ENCODE measurements at places on chromosomes 7 and 10. TPM values are rescaled to one million over a fixed set of nuclear protein-coding genes. Genes with fewer than 3 reads are reported as not detected.

DNA sequence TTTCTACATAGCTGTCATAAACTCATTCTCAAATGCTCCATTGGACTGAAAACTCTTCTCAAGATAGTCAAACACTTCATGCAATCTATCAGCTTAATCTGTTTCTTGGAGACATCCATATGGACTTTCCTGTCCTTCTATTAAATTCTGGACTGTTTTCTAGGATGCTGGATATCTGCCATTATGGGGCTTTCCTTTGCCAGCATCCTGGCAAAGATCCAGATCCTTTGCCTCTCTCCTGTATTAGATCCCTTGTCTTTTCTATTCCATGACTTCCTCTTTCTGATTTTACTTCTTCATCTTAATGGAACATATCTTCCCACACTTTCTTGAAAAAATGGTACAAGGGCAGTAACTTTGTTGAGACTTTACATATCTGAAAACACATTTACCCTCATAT, 35.9 kb upstream of the SKAP2 start:
- H3K27ac ChIP-seq, result no peak overlapping the region
- no peaks in the 10 kb centered on the region for H3K4me1 ChIP-seq
- DNase-seq, result no peak

DNA sequence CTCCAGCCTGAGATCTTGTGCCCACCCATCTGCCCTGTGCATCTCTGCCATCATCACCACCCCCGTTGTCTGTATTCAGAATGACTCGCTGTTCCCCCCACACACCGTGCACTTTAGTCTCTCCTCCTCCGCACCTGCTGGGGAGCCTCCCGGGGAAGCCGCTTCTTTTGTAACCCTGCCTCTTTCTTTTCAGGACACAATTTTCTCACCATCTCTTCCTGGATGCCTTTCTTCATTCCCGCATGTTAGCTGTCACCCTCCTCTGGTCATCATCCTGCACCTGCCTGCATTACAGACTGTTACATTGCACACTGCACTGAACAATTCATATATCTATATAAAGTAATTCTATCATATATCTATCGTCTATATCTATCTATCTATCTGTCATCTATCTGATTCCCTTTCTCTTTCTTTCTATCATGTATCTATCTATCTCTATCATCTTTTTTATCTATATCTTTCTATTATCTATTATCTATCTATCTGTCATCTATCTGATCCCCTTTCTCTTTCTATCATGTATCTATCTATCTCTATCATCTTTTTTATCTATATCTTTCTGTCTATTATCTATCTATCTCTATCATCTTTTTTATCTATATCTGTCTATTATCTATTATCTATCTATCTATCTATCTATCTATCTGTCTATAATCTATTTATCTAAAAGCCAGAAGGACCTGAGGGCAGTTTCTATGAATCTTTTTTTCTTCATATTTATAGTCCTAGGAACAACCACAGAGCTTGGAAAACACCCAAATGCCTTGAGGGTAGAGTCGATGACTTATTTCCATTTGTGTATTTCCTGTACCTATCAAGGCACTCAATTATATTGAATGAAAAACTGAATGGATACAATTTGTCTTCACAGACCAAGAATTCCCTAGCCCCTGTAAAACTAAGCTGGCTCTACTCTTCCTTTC, 642.5 kb downstream of the ACTR3B start:
- no peaks in the 10 kb centered on the region for H3K27me3 ChIP-seq
- no peaks in the 10 kb centered on the region for H3K36me3 ChIP-seq
- H3K27ac ChIP-seq, result no peak overlapping the region
- no peaks in the 10 kb centered on the region for H3K4me1 ChIP-seq

DNA sequence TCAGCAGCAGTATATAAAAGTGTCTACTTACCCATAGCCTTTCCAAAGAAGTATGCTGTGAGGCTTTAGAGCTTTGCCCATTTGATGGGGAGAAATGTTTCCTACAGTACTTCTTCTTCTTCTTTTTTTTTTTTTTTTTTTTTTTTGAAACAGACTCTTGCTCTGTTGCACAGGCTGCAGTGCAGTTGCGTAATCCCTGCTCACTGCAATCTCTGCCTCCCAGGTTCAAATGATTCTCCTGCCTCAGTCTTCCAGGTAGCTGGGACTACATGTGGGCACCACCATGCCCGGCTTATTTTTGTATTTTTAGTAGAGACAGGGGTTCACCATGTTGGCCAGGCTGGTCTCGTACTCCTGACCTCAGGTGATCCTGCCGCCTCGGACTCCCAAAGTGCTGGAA, 101.7 kb upstream of the TMEM26 start:
- no peak overlapping the region for H3K4me3 ChIP-seq
- no peaks in the 10 kb centered on the region for H3K27me3 ChIP-seq
- no peak overlapping the region for H3K27ac ChIP-seq
- no peaks in the 10 kb centered on the region for H3K4me1 ChIP-seq

CHST3 gene
- total RNA-seq, result 0.63 TPM

UBTD1 gene
- total RNA-seq, result 2.1 TPM

GRCh38 chr7:91239171-91239604, 25.0 kb upstream of the FZD1 start:
- no peak overlapping the region for H3K27ac ChIP-seq
- H3K36me3 ChIP-seq, result no peaks in the 10 kb centered on the region
- no peak overlapping the region for H3K4me3 ChIP-seq
- no peaks in the 10 kb centered on the region for H3K27me3 ChIP-seq

All from activated CD4-positive, alpha-beta T cell treated with anti-CD3 and anti-CD28 coated beads, Interleukin-2, amount 10 ng/mL, durations not matched to agents 24 days and 14 days (primary cell).